NCI-H187 treated with DMSO at 0.1 percent for 48 hours (cell line): ENCODE measurements at places on chromosomes 6 and 20.

GRCh38 chr6:15265787-15266186 is 19.9 kb downstream of the JARID2 start:
- DNase-seq, result no peak

DNA sequence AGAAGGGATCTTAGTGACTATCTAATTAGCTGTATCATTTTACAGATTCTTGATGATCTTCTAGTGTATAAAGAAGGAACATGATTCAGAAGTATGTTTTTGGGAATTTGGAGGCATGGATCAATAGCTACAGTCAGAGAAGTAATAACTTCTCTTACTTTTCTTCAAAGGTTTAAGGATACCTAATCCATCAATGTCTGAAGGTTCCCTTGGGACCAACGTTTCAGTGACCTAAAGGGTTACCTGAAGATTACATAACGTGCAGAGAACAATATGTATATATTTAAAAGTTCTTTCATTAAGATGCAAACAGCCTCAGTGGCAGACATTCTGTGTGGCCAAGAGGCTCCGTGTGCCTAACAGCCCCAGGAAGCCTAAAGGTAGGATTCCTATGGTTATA is 3.2 kb downstream of the HDAC2 start:
- no peak for DNase-seq

- DNase-seq, result no peak
These were observed 19.3 kb downstream of the RIPOR2 start for GRCh38 chr6:24916496-24916895.

DNA sequence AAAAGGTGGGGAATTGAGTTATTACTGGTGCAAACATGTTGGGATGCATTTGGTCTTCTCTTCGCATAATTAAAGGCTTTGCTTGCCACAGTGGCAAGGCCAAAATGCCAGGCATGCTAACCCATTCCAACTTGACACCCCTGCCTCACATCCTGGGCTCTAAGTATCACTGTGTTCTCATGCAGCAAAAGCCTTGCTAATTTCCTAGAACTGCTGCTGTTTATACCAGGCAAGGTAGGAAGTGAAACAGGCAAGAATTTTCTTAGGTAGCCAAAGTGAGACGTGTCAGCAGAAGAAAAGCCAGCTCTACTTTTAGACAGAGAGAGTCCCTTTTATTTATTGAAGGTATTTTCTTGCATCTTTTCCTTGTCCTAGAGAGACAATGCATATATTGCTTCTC is 41.2 kb downstream of the LYRM2 start:
- no peak for DNase-seq

- DNase-seq, result no peak
These were observed 74.1 kb downstream of the BFSP1 start for GRCh38 chr20:17457079-17457478.

DNA sequence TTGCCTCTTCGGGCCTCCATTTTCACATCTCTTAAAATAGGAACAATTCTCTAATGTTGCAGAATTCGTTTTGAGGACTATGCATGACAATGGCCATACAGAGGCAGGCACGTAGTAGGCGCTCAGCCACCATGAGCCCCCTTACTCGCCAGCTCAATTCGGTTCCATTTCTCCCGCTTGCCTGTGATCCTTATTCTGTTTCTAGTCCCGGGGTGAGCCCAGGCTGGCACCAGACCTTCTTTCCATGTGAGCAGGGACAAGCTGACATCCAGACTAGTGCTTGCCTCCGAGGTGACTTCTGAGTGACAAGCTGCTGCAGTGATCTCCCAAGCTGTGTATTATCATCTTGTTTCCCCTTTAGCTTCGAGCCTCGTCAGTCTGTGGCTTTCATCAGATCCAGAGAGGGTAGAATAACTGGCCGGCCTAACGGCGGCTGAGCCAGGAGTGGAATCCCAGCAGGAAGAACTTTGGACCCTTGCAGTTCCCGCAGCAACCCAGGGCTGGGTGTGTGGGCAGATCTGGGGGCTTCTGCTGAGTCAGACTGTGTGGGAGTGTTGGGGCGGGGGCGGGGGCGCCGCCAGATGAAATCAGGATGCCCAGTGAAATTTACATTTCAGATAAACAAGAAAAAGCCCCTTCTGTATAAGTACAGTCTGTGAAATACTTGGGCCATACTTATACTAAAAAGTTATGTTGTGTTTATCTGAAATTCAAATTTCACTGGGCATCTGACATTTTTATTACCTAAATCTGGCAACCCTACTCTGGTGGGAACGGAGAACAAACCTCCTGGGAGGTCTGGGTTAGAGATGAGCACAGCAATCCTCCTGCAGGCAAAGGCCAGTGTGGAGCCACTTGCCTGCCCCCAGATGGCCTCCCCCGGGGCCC is 10.9 kb downstream of the BANF2 start:
- DNase-seq, result no peak

DNA sequence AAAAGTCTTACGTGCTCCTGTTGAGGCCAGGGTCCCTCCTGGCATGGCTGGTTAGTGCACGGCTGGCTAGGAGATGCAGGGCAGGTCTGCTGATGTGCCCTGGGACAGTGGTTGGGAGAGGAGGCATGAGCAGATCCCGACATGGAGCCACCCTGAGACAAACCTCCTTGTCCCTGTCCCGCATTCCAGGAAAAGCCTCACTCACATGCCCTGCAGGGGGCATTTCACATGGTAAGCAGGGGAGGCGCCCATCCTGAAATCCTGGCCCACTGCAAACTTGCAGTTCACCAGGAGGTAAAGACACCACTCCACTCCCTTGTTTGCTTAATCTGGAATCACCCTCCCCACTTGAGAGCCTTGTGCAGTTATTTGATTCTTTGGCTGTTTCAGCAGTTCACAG is 116.7 kb upstream of the SLC24A3 start:
- no peak for DNase-seq

- DNase-seq, result no peak
These were observed 384.4 kb upstream of the JARID2 start for GRCh38 chr6:14861491-14861943.

GRCh38 chr6:6315660-6316059 is 4.8 kb downstream of the F13A1 start:
- no peak for DNase-seq

DNA sequence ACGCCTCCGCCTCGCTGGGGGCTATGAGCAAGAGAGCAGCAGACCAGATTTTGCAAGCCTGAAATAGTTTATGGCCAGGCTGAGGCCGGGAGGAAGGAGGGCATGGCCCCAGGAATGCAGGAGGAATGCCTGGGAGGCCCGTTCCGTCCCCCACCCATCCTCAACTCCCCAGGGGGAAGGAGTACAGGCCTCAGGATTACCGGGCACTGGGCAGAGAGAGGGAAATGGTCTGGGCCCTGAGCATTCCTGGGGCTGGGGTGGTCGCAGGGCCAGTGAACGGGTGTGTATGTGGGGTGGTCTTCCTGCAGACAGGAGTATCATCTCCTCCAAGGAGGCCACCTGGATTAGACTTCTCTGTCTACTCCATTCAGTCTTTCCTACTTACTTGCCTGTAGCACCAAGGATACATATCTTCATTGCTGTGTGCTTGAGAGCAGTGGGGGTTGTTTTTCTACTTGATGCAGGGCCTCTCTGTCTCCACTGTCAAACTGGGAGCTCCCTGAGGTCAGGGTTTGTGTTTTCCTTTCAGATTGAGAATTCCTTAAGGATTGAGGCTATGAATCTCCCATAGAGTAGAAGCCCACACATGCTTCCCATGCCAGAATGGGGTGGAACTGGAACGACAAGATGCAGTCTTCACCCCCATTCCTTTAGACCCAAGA is 81.3 kb downstream of the VEGFA start:
- DNase-seq, result no peak

DNA sequence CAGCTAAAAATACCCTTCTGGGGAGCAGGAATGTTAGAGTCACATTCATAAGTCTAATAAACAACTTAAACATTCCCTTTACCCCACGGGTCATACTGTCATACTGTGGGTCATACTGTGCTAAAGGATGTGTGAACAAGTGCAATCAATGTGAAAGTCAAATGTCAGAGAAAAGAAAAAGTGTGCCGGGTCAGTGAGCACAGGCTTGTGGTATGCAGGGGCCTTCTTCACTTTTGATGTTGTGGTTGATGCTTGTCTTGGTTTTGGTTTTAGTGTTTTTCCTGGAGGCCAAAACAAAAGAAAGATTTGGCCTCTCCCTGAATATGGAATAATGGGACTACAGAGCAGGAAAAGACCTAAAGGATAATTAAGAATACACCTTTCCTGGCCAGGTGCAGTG is 267.9 kb upstream of the PLN start:
- DNase-seq, result no peak

DNA sequence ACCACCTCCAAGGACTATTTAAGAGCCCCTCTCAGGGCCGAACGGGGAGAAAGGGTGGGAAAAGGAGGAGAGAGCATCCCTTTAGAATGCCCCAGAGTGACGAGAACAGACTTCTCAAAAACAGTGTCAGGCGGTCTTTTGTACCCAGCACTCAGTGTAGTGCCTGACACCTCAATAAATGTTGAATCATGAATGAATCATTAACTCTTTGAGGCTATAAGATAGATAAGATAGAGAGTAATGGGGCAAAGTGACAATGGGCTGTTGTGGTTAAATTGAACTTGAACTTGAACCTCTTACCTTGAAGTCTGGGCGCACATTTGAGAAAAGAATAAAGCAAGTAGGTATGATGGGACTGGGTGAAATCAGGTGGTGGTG is 7.4 kb downstream of the TCF21 start:
- no peak for DNase-seq

DNA sequence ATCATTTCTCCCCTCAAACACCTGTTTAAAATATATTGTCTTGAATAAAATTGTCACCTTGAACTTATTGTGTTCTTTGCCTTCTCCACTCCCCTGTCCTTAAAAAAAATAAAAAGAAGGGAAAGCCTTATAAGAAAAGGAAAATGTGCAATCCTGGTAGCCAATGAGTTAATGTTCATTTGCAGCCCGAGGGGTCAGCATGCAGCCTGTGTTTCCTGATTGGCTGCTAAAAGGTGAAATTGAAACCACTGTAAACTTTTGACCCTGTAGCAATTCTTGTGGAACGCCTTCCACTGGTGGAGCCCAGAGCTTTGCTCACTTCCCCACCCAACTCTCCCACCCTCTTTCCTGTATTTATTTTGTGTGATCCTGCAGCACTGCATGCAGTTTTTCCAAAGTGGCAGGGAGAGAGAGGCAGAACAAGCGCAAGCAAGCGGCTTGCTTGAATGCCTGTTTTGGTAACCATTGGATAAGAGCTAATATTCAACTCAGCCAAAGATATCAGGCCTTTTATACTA is 74.9 kb downstream of the NCOA3 start:
- no peak for DNase-seq

GRCh38 chr20:3702611-3703391 is 9.6 kb downstream of the SIGLEC1 start:
- DNase-seq, result no peak

GRCh38 chr20:50218987-50219435 is 28.4 kb downstream of the CEBPB start:
- DNase-seq, result no peak

- DNase-seq, result no peak
These were observed 25.6 kb upstream of the SCP2D1 start for GRCh38 chr20:18788021-18788420.

GRCh38 chr6:3267162-3267561 is 8.4 kb downstream of the PSMG4 start:
- peak; percentile 9 for DNase-seq

- no peak for DNase-seq
These were observed 64.9 kb downstream of the DLL1 start for GRCh38 chr6:170225852-170226417.

GRCh38 chr6:126055449-126055848 is 69.1 kb downstream of the TRMT11 start:
- DNase-seq, result no peak

DNA sequence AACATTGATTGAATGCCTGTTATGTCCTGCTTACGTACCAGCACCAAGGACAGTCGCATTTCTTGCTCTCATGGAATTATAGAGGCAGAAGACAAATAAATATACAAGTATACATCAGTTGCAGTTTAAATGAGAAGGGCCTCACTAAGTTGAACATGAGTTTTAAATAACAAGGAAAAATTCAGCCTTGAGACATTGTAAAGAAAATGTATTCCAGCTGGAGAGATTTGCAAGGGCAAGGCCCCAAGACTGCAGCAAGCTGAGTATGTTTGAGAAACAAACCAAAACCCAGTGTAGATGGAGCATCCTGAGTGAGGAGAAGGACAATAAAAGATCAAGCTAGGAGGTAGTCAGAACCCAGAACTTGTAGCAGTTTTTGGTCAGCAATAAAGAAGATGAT is 123.2 kb upstream of the BMP5 start:
- no peak for DNase-seq

DNA sequence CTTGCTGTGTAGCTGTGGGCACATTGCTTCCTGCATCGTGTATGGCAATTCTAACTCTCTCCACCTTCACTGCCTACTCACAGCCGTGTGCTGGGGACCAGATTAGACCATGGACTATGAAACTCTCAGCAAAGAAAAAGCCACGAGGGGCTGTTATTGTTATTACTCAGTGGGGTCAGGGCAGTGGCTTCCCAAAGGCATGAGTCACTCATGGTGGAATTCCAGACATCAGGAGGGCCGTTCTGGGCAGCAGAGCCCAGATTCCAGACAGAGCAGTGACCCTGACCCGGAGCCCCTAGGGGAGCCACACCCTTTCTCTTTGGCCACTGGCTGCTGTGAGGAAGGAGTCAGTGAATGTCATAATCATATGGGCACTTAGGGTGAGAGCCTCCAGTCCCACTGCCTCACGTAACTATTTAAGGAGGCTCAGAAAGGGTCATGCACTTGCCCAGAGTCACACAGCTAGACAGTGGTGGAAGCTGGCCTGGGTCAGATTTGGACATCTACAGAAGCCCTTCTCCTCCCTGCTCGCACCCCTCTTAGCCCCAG is 22.2 kb upstream of the CCN5 start:
- no peak for DNase-seq

GRCh38 chr6:15504581-15505350 is 158.1 kb downstream of the DTNBP1 start:
- DNase-seq, result no peak

DNA sequence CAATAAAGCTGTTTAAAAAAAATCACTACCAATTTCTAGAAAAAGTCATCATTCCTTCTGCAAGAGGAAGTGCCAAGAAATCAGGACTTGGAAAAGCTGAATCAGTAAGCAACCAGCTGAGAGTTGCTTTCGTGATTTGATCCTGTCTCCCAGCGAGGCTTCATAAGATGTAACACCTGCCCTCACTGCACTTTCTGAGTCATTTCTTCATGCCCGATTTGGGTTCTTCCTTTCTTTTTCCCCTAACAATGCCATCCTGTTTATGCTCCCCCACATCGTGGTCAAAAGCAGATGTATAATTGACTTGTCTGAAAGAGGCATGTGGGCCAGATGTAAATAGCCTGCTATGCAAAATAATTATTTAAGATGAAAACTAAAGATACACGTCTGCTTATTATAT is 52.1 kb downstream of the RIPOR2 start:
- no peak for DNase-seq

DNA sequence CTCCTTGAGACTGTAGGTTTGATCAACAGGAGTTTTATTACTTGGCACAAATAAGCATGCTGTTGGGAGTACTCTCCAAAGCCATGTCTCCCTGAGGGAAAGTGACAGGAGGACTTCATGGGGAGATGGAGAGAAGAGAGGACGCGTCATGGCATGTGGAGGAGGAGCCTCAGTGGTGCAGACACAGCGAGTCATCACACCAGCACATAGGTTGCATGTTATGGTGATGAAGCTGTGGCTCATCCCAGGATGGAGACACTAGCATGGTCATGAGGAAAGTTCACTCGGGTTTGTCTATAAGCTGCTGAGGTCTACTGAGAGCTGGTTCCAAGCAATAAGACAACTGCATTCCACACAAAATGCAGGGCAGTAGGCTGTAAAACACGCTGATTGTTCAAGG is 13.2 kb upstream of the SSTR4 start:
- no peak for DNase-seq

GRCh38 chr6:135985471-135985870 is 134.0 kb downstream of the PDE7B start:
- DNase-seq, result no peak
